Calu3 (cell line): ENCODE measurements at places on chromosomes 11 and 22. TPM values are rescaled to one million over a fixed set of nuclear protein-coding genes. Genes with fewer than 3 reads are reported as not detected.

DNA sequence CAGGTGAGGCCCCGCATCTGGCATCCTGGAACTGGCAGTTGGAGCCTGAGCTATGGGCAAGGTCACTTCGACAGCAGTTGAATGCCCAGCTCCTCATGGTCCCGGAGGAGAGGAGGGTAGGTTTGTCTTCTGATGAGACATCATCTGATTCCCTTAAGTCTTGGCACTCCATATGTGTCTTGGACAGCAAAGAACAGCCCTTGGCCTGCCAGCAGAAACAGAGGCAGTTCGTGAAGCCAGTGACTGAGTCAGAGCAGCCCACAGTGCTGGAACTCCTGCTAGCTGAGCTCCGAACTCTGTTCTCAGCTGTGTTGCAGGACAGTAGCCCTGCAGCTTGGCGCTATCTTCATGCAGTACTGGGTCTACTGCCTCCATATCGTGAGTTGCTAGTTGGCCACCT, 1.0 kb downstream of the DNHD1 start:
- DNase-seq, result no peak
- no peaks in the 10 kb centered on the region for H3K27me3 ChIP-seq
- H3K4me3 ChIP-seq, result no peak overlapping the region
- no peaks in the 10 kb centered on the region for H3K4me1 ChIP-seq
- H3K27ac ChIP-seq, result no peak overlapping the region

Gene ALX4
- not detected in 2 replicates for total RNA-seq

Gene CLTCL1
- total RNA-seq, result 2.9 and 4.4 TPM in 2 replicates

Gene ELF5
- not detected in 2 replicates for total RNA-seq

Gene CABP4
- total RNA-seq, result 24.8 and 25.4 TPM in 2 replicates

- H3K27ac ChIP-seq, result no peak overlapping the region
- H3K4me1 ChIP-seq, result no peaks in the 10 kb centered on the region
- H3K27me3 ChIP-seq, result no peaks in the 10 kb centered on the region
- H3K4me3 ChIP-seq, result no peak overlapping the region
- H3K36me3 ChIP-seq, result no peaks in the 10 kb centered on the region
- DNase-seq, result no peak
Measured at GRCh38 chr11:8442301-8442700, 151.7 kb downstream of the STK33 start.

- H3K36me3 ChIP-seq, result no peaks in the 10 kb centered on the region
- no peak for DNase-seq
- peaks cover 20% of the 10 kb centered on the region for H3K4me1 ChIP-seq
- H3K4me3 ChIP-seq, result no peak overlapping the region
- H3K27ac ChIP-seq, result no peak overlapping the region
Measured at GRCh38 chr11:78177216-78177615, 11.2 kb downstream of the KCTD21 start.

Gene TNNI2
- 1.3 and 1.4 TPM in 2 replicates for total RNA-seq

- DNase-seq, result no peak
- no peak overlapping the region for H3K4me3 ChIP-seq
- no peak overlapping the region for H3K27ac ChIP-seq
- H3K4me1 ChIP-seq, result peaks cover 20% of the 10 kb centered on the region
Measured at GRCh38 chr11:56950510-56950909, 38.2 kb upstream of the OR5AK2 start.

GRCh38 chr11:100689141-100689540, 2.1 kb downstream of the ARHGAP42 start:
- DNase-seq, result no peak
- H3K27me3 ChIP-seq, result no peaks in the 10 kb centered on the region
- H3K4me1 ChIP-seq, result peaks cover 22% of the 10 kb centered on the region
- peaks cover 18% of the 10 kb centered on the region for H3K36me3 ChIP-seq
- H3K4me3 ChIP-seq, result peak overlapping the region; percentile 90
- H3K27ac ChIP-seq, result no peak overlapping the region

GRCh38 chr22:49880281-49880680, 26.6 kb downstream of the ZBED4 start:
- H3K36me3 ChIP-seq, result peaks cover 46% of the 10 kb centered on the region
- DNase-seq, result no peak
- H3K4me1 ChIP-seq, result no peaks in the 10 kb centered on the region
- H3K27ac ChIP-seq, result no peak overlapping the region

DNA sequence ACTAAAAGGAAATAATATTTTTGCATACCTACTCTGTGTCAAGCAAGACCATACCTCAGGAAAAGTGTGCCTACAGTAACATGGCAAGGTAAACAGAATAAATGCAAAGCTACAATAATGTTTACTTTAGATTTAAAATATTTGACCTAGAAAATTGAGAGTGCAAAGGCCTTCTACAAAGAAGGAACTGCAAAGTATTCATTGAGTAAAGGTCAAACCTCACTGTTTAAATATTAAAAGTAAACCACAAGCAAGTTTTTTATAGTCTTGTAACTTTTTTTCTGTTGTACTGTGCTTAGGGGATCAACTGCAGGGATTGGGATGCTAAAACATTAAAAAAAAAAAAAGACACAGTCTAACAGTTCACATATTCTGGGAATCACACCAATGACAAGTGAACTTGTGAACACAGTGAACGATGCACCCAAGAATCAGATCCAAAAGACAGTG, 48.8 kb downstream of the CWF19L2 start:
- H3K36me3 ChIP-seq, result no peaks in the 10 kb centered on the region
- no peak overlapping the region for H3K27ac ChIP-seq
- DNase-seq, result no peak

DNA sequence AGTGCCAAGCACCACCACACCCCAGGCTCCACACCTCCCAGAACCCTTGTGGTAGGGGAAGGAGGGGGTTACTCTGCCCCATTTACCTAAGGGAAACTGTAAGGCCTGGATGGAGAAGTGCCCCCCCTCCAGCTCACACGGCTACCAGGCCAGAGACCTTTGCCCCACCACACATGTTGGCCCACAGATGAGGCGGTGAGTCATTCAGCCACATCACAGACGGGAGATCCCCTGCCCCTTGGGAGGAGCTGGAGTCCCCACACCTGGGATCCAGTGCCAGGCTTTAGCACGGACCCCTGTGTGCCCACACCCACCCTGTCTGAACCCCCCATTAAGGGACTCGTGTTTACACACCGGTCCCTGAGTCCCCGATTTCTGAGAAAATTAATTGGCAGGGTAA, 24.9 kb downstream of the CDKN1C start:
- H3K4me1 ChIP-seq, result peaks cover 15% of the 10 kb centered on the region
- no peak overlapping the region for H3K27ac ChIP-seq
- DNase-seq, result peak; percentile 63
- H3K4me3 ChIP-seq, result no peak overlapping the region
- H3K36me3 ChIP-seq, result peaks cover 19% of the 10 kb centered on the region
- H3K27me3 ChIP-seq, result peaks cover 60% of the 10 kb centered on the region

Gene LDLRAD3
- 10.9 and 16.2 TPM in 2 replicates for total RNA-seq

- peaks cover 14% of the 10 kb centered on the region for H3K4me1 ChIP-seq
- H3K4me3 ChIP-seq, result no peak overlapping the region
- no peak for DNase-seq
- peaks cover 65% of the 10 kb centered on the region for H3K27me3 ChIP-seq
- no peak overlapping the region for H3K27ac ChIP-seq
Measured at GRCh38 chr22:44428941-44429830, 68.8 kb downstream of the RTL6 start.

DNA sequence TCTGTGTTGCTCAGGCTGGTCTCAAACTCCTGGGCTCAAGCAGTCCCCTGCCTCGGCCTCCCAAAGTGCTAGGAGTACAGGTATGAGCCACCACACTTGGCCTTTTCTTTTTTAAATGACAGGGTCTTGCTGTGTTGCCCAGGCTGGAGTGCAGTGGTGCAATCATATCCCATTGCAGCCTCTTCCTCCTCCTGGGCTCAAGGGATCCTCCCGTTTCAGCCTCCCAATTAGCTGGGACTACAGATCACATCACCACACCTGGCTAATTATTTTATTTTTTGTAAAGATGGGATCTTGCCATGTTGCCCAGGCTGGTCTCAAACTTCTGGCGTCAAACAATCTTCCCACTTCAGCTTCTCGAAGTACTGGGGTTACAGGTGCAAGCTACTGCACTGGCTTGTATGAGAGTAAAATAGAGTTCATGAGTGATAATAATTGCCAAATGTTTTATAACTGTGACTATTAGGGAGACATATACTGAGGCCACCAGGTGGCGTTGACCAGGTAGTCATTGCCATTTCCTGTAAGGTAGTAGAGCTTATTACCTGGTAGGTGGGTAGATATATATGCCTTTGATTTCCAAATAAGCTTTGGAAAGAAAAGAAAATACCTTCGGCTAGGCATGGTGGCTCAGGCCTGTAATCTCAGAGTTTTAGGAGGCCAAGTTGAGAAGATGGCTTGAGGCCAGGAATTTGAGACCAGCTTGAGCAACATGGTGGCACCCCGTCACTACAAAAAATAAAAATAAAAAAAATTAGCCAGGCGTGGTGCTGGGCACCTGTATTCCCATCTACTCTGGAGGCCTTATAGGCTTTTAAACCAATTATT, 5.4 kb downstream of the FDX1 start:
- H3K4me1 ChIP-seq, result peaks cover 20% of the 10 kb centered on the region
- H3K36me3 ChIP-seq, result peaks cover 21% of the 10 kb centered on the region
- H3K27me3 ChIP-seq, result no peaks in the 10 kb centered on the region

DNA sequence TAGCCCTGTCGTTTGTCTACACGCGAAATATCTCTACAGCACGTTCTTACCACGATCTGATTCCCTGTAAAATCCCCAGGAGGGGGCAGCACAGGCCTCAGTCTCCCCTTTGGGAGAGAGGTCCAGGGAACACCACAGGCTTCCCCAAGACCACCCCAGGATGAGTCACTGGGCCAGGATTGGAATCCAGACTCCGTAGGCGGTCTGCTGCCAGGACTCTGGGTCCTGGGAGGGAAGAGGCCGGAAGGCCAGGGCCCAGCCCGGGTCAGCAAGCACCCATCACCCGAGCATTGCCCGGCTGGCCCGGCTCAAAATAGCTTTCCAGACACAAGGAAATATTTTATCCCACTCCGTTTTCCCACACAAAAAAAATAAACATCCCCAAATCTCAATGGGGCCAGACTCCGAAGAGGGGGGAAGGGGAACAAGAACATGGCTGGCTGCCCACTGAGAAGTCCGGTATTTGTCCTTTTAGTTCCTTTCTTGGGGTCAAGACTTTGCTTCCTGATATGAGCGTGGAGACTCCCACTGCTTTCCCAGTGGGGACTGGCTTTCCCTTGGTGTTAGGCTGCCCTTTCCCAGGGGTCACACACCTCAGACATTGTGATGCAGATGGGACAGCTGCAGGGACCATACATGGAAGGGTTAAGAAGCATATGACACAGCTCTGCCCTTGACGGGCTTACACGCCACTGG, 91.3 kb downstream of the LRRC32 start:
- H3K27me3 ChIP-seq, result no peaks in the 10 kb centered on the region
- H3K4me1 ChIP-seq, result peaks cover 29% of the 10 kb centered on the region
- peaks cover 5% of the 10 kb centered on the region for H3K36me3 ChIP-seq
- H3K4me3 ChIP-seq, result no peak overlapping the region
- DNase-seq, result no peak
- H3K27ac ChIP-seq, result no peak overlapping the region

DNA sequence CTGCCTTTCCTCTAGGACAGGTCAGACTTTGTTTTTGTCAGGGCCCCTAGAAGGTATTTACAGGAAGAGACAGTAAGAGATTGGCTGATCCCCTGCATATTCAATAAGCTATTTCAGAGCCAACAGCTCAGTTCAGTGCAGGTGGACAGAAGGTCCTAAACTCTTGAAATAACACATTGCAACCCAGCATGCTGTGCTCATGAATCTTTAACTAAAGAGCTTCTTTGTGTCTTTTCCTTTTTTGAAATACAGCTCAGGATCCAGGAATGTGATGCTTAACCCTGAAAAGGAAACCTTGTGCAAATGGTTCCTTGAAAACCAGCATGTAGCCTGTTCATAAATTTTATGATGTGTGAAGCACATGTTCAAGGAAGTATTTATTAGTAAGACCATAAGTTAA, 43.9 kb downstream of the BBOX1 start:
- no peaks in the 10 kb centered on the region for H3K36me3 ChIP-seq
- no peak overlapping the region for H3K27ac ChIP-seq
- no peak overlapping the region for H3K4me3 ChIP-seq
- no peaks in the 10 kb centered on the region for H3K4me1 ChIP-seq
- DNase-seq, result no peak

- H3K4me3 ChIP-seq, result no peak overlapping the region
- DNase-seq, result no peak
- H3K36me3 ChIP-seq, result no peaks in the 10 kb centered on the region
- H3K27me3 ChIP-seq, result no peaks in the 10 kb centered on the region
Measured at GRCh38 chr11:121467965-121468364, 15.2 kb upstream of the SORL1-AS1 start.

- no peak overlapping the region for H3K27ac ChIP-seq
- no peak overlapping the region for H3K4me3 ChIP-seq
- H3K36me3 ChIP-seq, result no peaks in the 10 kb centered on the region
- H3K4me1 ChIP-seq, result peaks cover 11% of the 10 kb centered on the region
- H3K27me3 ChIP-seq, result peaks cover 82% of the 10 kb centered on the region
- no peak for DNase-seq
Measured at GRCh38 chr11:22340701-22341587, 2.8 kb downstream of the SLC17A6 start.

DNA sequence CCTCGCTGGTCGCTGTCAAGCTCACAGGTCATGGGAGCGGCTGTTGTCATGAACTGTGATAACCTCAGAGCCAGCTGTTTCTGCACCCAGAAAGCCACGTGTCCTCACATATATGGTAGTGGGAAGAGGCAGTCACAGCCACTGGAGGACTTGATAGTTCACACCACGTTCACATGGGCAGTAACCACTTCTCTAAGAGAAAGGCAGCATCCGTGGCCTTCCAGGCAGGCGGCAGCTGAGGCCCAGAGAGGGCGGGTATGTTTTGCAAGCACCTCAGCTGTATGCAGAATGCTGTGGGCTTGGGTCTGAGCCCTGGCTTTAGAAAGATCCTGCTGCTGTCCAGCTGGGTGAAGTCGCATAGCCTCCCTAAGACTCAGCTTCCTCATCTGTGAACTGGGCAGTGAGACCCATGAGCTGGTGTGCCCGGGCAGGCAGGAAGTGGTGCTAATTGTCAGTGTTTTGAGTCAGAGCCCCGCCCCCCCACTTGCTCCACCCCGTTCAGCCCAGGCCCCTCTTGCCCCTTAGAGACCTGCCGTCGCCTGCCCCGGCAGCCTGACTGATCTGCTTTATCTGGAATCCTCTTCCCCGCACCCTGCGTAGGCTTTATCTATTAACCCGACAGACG, 13.3 kb downstream of the TTC38 start:
- H3K4me1 ChIP-seq, result no peaks in the 10 kb centered on the region
- H3K27ac ChIP-seq, result no peak overlapping the region
- no peak overlapping the region for H3K4me3 ChIP-seq
- peaks cover 46% of the 10 kb centered on the region for H3K36me3 ChIP-seq
- no peak for DNase-seq

- H3K4me1 ChIP-seq, result no peaks in the 10 kb centered on the region
- peak; percentile 36 for DNase-seq
- peaks cover 4% of the 10 kb centered on the region for H3K36me3 ChIP-seq
- no peak overlapping the region for H3K27ac ChIP-seq
- no peak overlapping the region for H3K4me3 ChIP-seq
- no peaks in the 10 kb centered on the region for H3K27me3 ChIP-seq
Measured at GRCh38 chr11:12914400-12914912, 94.7 kb upstream of the RASSF10 start.

Gene CYTH4
- 0.38 and 0.59 TPM in 2 replicates for total RNA-seq
